CD8-positive, alpha-beta memory T cell (primary cell): ENCODE measurements at places on chromosomes 5 and 9.

- no peak for DNase-seq
Observed at GRCh38 chr5:95883185-95884016, 60.9 kb upstream of the GLRX start.

DNA sequence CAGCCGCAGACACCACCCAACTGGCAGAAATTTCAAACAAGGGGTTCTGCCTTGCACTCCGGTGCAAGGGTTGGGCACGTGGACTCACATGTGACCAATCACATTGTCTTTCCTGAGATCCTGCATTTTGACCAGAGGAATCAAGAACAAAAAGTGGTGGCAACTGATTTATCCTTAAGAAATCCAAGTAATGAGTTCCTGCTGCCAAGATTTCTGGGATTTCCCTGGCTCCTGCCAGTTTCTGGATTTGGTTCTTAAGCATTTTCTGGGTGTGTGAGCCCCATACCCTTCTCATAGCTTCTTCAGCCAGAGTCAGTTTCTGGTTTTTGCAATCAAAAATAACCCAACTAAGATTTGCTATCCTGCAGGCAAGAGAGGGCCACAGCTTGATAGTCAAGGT, 17.4 kb upstream of the KCNIP1 start:
- DNase-seq: no peak

DNA sequence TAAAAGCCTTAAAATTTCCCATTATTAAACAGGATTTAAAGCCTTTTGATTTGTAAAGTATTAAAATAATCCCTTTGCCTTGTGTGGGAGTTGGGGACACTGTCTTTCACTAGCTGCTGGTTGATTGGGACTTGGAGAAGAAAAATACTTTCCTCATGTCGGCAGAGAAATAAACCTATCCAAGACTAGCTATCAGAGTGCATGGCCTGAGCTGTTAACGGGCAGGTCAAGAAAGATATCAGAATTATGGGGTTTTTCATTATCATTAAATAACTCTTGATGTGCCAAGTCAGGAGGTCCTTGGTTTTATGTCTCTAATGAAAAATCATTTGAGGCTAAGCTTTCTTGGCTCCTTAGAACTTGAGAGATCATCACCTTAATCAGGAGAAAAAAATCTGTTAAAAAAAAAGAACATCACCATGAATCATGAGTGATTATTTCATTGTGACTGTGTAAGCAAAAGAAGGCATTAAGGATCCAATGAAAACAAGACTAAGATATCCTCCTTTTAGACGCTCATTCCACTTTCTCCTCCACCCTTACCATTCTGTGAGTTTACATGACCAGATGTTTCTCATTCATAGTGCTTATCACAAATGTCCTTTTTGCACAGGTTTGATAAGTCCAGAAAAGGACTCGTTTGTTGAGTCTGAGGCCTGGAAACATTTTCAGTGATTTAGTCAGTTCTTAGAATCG, 140.4 kb upstream of the EGFLAM start:
- no peak for DNase-seq

DNA sequence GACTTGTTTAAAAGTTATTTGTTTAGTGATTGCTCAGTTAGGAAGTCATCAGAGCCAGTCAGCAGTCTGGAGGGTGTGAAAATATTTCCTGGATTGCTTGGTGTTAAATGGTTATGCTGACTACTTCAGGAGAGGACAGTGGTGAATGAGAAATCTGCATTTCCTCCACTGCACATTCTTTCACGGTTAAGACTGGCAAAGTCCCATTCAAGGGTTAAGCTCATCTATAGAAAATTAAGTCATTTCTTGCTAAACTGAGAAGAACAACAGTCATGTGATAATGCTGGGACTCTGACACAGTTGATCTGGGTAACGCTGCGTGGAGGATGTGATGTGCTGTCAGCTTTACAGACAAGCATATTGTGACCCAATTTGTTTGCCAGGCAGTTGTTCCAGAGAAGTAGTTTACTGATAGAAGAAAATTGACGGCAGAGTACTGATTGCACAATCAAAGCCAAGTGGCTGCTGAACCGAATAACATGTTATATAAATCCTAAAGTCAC, 80.4 kb downstream of the GRAMD2B start:
- DNase-seq: no peak

- DNase-seq: no peak
Observed at GRCh38 chr5:137269946-137270345, 229.2 kb downstream of the SPOCK1 start.

GRCh38 chr9:104795082-104795481, 31.2 kb downstream of the NIPSNAP3B start:
- DNase-seq: no peak

DNA sequence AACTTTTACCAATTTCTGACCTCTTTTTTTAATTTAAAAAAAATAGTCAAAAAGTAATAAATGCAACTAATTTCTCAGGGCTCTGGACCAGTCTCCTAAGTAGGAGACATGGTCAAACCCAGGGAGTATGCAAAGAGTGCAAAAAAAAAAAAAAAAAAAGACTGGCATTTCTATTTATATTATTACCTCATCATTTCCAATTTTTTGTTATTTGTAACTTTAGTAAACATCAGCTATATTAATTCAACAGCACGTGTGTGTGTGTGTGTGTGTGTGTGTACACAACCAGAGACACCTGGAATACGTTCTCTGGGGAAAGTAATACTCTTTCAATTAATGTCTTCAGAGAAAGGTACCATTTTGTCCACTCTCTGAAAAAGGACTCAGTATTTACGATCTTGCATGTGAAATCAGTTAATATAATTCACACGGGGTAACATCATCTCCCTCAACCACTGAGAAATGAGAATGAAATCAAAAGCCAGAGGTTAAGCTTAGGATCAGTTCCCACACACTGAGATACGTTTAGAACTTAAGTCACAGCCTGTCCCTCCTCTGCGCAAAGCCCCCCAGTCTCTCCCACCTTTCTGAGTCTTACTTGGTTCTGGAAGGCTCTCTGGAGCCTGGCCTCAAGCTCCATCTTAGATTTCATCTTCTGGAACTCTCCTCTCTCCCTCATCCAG, 21.9 kb downstream of the ZNF608 start:
- no peak for DNase-seq

DNA sequence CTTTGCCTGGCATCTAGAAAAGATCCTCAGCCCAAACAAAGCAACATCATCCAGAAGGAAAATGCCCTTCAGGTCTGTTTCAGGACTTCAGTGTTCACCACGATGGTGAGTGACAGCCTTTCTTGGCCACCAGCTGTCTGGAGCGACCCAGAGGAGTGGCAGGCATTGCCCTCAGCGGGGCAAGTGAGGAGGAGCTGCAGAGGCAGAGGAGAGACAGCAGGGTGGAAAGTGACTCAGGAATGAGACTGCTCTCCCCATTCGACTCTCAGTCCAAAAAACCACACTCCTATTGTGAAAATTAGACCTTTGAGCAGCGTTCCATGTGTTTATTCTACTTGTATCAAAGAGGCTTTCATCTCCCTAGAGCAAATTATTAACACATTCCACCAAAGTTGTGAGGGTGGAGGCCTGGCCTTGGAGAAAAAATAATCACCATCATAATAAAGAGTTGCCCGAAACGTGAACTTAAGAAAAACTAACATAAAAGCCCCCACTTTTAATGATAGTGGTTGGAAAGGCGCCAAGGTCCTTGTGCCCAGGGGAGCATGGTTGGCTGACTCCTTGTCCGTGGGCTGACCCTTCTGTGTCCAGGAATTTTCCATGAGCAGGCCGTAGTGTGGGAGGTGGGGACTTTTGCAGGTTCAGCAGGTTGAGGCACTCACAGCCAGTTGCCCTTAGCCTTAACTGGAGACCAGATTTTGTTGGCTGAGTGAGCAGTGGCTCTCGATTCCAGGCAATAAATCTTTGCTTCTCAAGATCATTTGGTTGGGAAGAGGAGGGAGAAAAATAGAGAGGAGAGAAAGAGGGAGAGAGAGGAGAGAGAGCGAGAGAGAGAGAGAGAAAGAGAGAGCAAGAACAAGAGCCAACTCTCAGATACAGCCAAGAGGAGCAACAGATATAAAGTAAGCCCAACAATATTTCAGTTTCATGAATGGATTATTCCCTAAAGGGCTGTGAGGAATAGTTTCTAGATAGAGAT, 125.9 kb upstream of the ANKRD55 start:
- DNase-seq: no peak

GRCh38 chr9:121720311-121721057, 69.0 kb downstream of the DAB2IP start:
- no peak for DNase-seq

GRCh38 chr9:121814594-121814993, 163.2 kb downstream of the DAB2IP start:
- no peak for DNase-seq

DNA sequence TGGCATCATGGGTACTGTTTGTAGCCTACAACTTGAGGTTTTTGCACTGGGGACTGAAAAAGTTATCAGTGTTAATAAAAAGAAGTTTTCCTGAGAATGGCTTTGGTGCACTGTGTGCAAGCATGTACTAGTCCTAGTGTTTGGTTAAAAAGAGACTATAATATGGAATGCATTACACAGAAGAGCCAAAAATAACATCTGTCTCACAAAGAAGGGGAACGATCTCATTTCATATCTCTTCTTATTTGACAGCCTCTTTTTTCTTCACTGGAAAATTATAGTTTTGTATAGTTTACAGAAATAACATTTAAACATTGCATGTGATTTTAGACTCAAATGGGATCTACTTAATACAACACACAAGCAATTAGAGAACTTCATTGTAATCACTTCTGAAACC, 127.0 kb upstream of the GDNF start:
- no peak for DNase-seq

GRCh38 chr5:152882621-152883020, 477.5 kb upstream of the NMUR2 start:
- no peak for DNase-seq

DNA sequence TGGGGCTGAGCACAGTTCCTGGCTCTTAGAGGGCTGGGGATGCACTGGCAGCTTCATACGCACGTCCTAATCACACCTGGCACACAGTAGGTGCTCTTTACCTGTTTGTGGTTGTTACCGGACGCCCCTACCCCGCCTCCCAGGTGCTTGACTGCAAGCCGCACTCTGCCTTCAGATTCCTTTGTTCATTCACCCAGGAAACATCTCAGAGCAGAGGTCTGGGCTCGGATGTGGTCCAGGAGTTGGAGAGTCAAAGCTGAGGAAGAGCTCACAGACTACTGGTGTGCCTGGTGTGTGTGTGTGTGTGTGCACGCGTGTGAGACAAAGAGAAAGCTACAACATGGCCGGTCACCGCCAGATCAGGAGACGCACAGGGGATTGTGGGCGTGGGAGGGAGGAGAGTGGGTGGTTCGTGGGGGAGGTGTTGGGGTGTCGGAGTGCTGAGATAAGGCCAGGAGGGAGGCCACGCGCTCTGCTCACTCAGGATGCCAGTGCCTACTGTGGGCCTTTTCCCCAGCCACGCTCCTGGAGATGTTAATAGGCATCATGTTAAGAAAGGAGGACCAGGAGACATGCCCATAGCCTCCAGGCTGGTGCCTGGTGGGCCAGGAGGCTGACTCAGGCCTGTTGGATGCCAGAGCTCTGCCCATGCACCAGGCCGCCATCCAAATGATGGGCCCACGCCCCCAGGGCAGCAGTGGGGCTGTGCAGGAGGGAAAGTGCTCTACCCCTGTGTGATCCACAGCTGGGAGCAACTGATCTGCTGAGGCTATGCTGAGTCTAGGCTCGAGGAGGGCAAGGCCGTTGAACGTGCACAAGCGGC, 39.9 kb downstream of the CRB2 start:
- DNase-seq: no peak

DNA sequence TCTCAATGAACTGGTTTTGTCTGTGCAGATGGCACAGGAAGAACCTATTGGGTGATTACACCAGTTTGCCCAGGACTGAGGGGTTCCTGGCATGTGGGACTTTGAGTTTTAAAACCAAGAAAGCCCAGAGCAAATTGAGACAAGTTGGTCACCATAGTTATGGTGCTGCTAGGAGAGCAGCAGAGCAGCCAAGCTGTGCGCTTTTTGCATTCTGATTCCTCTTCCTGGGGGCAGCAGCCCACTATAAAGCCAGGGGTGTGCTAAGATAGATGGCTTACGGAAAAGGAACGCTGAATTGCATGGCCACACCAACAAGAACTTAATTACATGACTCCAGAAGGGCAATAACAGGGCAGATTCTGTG, 49.7 kb downstream of the TIMD4 start:
- no peak for DNase-seq

- DNase-seq: no peak
Observed at GRCh38 chr5:103355579-103355978, 97.0 kb downstream of the MACIR start.

DNA sequence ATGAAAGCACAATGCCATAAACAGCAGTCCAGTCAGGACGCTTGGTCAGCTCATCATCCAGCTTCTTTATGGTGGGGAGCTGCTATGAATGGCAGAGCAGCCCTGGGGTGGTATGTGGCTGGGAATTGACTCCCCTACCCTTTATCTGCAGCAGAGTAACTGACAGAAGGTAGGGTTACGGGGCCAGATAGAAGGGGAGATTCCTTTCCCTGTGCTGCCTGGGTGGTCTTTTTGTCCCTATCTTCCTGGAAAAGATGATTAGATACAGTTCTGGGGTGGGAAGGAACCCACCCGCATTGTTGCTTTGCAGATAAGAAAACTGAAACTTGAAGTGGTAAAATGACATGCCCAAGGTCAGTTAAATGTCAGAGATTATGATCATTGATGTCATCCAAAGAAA, 405.5 kb downstream of the ARHGEF28 start:
- no peak for DNase-seq
